Hindlimb muscle (tissue), 1 donor: ENCODE measurements at places on chromosomes 6 and 20.
A peak's percentile ranks its signal among the peaks of the same experiment; 100 is the strongest.

GRCh38 chr6:74250161-74250818, 554.3 kb downstream of the CD109 start:
- DNase-seq: no peak

DNA sequence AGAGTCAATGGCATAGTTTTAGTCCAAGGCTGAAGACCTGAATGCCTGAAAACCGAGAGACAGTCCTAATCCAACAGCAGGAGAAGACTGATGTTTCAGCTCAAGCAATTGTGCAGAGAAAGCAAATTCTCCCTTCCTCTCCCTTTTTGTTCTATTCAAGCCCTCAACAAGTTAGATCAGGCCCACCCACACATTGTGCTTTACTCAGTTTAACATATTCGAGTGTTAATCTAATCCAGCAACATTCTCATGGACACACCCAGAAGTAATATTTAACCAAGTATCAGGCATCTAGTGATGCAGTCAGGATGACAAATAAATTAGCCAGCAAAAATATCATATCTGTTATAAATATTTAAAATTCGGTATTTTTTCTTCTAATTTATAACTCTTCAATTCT, 261.1 kb downstream of the HDGFL1 start:
- DNase-seq: no peak

DNA sequence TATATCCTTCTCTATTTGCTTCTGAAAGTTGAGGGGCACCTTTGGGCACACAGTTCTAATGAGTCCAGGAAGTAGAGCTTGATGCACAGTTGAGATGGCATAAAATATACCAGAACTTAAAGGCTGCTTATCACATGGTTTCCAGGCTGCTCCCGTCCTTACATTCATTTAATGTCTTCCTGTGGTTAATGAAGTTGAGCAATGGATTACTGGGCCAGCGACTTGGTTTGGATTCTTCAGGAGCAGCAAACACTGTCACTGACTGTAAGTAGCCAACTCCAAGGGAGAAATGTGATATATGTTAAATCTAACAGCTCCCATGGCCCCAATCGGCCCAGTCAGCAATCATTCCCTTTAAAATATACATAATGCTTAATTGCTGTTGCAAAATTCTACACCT, 9.0 kb upstream of the TSHZ2 start:
- no peak for DNase-seq

- DNase-seq: peak; percentile 54
Observed at GRCh38 chr6:164014346-164015087, 600.0 kb downstream of the QKI start.

- DNase-seq: no peak
Observed at GRCh38 chr20:25622450-25623224, 1.2 kb downstream of the NANP start.

GRCh38 chr6:163773646-163774045, 359.1 kb downstream of the QKI start:
- DNase-seq: no peak

GRCh38 chr20:59948828-59949720, 8.9 kb downstream of the FAM217B start:
- peak; percentile 67 for DNase-seq

DNA sequence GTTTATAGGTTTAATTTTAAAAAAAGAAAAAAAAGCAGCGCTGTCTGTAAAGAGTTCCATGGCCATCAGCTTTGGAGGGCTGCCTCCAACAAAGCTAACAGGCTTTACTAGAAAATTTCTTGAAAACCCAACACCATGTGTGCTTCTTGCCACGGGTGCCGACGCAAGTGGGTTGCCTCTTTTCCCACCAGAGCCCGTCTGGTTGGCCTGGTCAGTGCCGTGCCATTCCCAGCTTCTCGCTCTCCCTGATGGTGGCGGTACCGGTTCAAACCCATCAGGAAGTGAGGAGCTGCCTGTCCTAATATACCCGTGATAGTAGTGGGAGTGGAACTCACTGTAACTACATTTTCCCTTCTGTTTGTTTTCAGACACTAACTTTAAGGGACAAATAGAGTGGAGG, 73.7 kb downstream of the CDH4 start:
- no peak for DNase-seq

DNA sequence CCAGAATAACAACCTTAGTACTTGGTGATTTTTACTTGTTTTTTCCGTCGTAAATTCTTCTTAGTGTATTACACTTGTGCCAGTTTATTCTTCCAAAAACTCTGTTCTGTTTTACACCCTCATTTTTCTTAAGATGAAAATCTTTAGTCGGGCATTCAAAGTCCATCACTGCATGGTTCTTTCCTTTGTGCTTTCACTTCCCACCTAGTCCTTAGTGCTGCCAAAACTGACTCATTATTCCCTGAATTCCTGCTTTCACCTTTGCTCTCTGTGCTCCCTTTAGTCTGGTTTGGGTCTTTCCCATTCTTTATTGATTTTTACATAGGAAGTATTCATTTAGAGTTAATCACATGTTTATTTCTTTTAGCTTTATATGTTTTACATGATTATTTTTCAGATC, 3.3 kb downstream of the TRMT11 start:
- DNase-seq: no peak

DNA sequence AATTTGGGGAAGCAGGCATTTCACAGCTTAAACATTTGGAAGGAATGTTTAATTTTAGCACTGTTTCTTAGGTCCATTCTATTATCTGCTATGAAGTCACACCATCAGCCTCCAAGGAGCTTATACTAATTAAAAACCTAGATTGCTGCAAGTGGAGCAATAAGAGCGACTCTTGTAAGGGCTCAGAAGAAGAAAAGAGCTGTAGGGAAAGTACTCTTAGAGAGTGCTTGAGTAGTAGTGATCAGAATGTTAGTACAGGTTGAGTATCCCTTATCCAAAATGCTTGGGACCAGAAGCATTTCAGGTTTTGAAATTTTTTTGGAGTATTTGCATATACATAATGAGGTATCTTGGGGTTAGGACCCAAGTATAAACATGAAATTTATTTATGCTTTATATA, 285.3 kb downstream of the UBE3D start:
- no peak for DNase-seq

GRCh38 chr6:137641474-137642077, 147.4 kb upstream of the OLIG3 start:
- DNase-seq: peak; percentile 63

- no peak for DNase-seq
Observed at GRCh38 chr6:77813090-77813489, 160.3 kb downstream of the MEI4 start.

GRCh38 chr6:143400258-143401067, 50.0 kb downstream of the ADAT2 start:
- no peak for DNase-seq

- DNase-seq: no peak
Observed at GRCh38 chr20:43438578-43439316, 18.9 kb upstream of the SRSF6 start.

DNA sequence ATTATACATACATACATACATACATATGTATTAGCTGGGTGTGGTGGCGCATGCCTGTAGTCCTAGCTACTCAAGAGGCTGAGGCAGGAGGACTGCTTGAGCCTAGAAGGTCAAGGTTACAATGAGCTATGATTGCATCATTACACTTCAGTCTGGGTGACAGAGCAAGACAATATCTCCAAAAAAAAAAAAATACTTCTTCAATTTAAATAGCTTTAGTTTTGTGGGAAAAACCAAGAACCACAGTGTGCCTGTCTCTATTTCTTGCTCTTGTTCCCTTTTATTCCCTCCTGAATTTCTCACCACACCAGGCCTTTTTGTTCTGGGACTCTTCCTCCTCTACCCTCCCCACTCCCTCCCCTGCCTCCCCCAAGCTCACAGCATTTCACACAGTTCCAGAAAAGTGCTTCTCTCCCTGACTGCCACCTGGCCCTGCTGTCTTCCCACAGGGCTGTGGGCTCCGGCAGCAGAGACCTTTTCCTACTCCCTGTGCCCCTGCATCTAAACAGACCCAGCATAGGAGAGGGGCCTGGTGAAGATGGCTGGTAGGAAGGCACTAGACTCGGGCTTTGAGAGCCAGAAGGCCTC, 1.3 kb downstream of the C20orf203 start:
- DNase-seq: no peak

DNA sequence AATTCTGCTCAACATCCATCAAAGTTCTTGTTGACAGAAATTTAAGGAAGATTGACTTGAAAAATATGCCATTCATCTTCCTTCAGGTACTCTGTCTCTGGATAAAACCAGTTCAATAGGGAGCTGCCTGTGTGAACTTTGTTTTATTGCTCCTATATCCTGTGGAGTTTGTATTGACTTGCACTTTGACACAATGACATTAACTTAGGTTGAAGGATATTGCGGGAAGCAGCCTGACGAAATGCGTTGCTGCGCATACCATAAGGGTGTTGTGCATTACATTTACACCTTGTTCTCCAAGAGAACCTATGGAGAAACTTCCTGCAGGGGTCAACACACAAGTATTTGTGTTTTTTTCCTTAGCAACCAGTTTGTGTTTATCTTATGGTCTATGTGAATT, 185.4 kb upstream of the GRIK2 start:
- DNase-seq: no peak

DNA sequence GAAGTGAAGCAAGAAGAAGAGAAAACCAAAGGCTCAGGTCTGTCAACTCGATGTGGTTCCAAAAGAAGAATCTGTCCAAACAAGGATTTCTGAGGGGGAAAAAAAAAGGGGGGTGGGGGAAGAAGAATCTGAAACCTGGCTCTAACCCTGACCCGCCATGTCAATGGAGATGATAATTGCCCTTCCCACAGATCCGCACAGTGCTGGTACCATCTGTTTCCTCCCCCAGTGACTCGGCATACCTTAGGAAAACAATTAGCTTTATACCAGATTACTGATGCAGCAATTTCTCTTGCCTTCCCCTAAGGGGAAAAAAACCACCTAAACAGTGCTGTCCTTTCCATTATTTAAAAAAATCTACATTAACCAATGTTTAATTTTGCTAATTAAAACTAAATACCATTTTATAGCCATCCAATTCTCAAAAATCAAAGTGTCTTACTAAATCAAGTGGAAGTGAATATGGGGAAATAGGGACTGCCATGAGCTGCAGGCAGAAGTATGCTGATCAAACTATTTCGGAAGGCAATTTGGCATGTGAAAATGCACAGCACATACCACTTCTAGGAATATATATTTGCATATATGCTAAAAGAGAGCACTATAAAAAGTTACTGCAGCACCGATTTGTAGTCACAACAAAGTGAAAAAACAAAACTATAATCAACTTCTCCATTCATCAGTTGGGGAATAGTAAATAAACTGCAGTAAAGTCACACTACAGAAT, 46.8 kb downstream of the MAP7 start:
- DNase-seq: no peak

DNA sequence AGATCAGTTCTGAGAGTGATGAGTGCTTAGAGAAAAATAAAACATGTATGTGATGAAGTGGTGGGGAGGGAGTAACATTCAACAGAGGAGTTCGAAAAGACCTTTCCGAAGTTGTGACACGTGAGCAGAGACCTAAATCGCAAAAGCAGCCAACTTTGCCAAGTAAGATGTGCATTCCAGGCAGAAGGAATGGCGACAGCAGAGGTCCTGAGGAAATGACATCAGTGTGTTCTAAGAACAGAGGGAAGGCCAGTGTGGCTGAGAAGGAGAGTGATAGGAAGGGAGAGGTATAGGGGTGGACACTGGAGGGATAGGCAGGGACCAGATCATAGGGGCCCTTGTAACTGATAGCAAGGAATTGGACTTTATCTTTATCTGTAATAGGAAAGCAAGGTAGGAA, 51.3 kb downstream of the ADAT2 start:
- no peak for DNase-seq

GRCh38 chr20:1322511-1323245, 6.3 kb downstream of the SDCBP2 start:
- DNase-seq: no peak

DNA sequence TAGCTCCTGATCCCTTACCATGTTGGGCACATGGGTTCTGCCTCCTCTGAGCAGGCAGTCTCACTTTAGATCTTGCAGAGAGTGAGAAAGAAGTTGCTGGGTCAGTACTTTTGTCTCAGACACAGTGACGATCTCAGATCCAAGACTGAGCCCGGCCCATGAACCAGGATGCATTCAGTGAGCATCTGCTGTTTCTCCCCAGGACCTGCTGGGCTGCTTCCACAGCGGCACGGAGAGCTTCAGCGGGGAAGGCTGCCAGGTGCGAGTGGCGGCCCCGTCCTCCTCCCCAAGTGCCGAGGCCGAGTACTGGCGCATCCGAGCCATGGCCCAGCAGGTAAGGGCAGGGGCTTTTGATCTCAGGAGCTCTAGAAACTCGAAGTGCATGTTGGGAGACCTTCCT, 53.9 kb upstream of the SMIM28 start:
- DNase-seq: no peak
